ENCODE measurements at places on chromosomes 2 and 18. TPM values are rescaled to one million over a fixed set of nuclear protein-coding genes. Genes with fewer than 3 reads are reported as not detected.

The COL5A2 gene
- total RNA-seq = 0.24 TPM

DNA sequence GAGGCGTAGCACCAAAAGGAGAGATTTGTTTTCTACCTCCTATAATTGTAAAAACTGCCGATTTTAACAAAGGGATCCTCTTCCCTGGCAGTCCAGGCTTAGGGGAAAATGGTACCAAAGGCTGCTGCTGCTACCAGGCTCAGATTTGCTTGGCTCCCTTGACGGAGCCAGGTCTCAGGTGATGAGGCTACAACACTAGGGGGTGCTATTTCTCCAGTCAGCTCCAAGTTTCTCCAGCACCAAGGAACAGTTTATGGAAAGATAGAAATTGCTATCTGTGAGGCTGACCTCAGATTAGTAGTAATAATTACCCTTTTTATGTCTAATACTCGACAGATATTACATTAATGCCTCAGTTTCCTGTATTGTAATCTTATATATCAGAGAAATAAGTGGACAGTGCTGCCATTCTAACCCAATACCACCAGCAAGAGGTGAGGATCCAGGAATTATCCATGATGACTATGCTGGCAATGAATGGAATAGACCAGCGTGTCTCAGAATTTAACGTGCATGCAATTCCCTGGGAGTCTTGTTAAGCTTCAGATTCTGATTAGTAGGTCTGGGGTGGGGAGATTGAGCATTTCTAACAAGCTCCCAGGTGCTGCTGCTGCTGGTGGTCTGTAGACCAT lies 111.3 kb downstream of the ESCO1 start:
- DNase-seq = no peak
- H3K27ac ChIP-seq = no peak overlapping the region
- H3K27me3 ChIP-seq = peaks cover 9% of the 10 kb centered on the region
- no peak overlapping the region for H3K4me3 ChIP-seq

- H3K4me1 ChIP-seq = no peaks in the 10 kb centered on the region
- H3K4me3 ChIP-seq = no peak overlapping the region
- DNase-seq = no peak
- H3K36me3 ChIP-seq = no peaks in the 10 kb centered on the region
- H3K27ac ChIP-seq = no peak overlapping the region
Measured at GRCh38 chr18:62438018-62438329, 84.9 kb upstream of the ZCCHC2 start.

DNA sequence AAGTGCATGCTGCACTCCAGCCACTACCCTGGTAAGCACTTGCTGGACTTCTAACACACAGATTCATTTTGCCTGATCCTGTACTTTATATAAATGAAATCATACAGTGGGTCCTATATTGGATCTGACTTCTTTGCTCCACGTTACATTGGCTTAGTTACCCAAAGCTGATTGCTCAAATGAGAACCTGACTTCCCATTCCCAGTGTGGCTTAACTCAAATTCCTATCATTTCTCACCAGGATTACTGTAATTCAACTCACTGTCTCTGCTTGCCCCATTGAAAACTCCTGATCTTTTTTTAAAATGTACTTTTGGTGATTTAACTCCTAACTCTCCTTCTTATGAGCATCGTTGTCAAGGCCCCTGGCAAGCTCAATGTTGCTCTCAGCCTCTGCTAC lies 1.4 kb downstream of the RSAD2 start:
- H3K36me3 ChIP-seq = no peaks in the 10 kb centered on the region
- peaks cover 4% of the 10 kb centered on the region for H3K27me3 ChIP-seq

The SH3BP4 gene
- 1.1 TPM for total RNA-seq

DNA sequence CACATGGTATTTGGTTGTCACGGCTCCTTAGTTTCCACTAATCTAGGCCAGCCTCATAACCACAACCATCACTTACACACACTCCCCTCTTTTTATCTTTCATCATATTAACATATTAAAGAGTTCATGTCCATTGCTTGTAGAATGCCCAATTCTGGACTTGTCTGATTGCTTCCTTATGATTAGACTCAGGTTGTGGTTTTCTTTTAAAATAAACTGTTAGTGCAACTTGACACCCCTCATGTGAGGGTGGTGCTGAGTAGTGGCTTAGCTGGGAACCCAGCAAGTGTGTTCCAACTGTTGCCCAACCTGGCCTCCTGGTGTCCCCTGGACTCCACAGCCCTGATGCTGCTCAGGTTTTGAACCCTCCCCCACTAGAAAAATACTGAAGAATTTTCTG lies 20.1 kb upstream of the CD207 start:
- H3K36me3 ChIP-seq = no peaks in the 10 kb centered on the region
- DNase-seq = no peak
- H3K4me1 ChIP-seq = no peaks in the 10 kb centered on the region
- H3K27me3 ChIP-seq = peaks cover 25% of the 10 kb centered on the region
- no peak overlapping the region for H3K4me3 ChIP-seq

GRCh38 chr2:41182961-41183360 lies 731.1 kb upstream of the SLC8A1 start:
- H3K4me1 ChIP-seq = no peaks in the 10 kb centered on the region
- no peaks in the 10 kb centered on the region for H3K27me3 ChIP-seq
- H3K27ac ChIP-seq = no peak overlapping the region
- H3K36me3 ChIP-seq = no peaks in the 10 kb centered on the region

The LCLAT1 gene
- total RNA-seq = 20.1 TPM

- H3K27me3 ChIP-seq = no peaks in the 10 kb centered on the region
- H3K36me3 ChIP-seq = peaks cover 12% of the 10 kb centered on the region
- H3K27ac ChIP-seq = peak overlapping the region; percentile 88
- peaks cover 59% of the 10 kb centered on the region for H3K4me1 ChIP-seq
Measured at GRCh38 chr2:55048508-55049042, 1.7 kb downstream of the RTN4 start.

- H3K27me3 ChIP-seq = no peaks in the 10 kb centered on the region
- H3K36me3 ChIP-seq = no peaks in the 10 kb centered on the region
- no peak overlapping the region for H3K27ac ChIP-seq
- peaks cover 53% of the 10 kb centered on the region for H3K4me1 ChIP-seq
- H3K4me3 ChIP-seq = peak overlapping the region; percentile 6
Measured at GRCh38 chr2:12014088-12014960, 267.9 kb downstream of the LPIN1 start.

The MOGAT1 gene
- total RNA-seq = not detected

GRCh38 chr18:36786686-36787085 lies 42.1 kb downstream of the TPGS2 start:
- H3K4me3 ChIP-seq = no peak overlapping the region
- H3K27ac ChIP-seq = no peak overlapping the region
- DNase-seq = no peak
- H3K4me1 ChIP-seq = no peaks in the 10 kb centered on the region

The GDF7 gene
- 5.9 TPM for total RNA-seq

GRCh38 chr2:9952856-9953503 lies 1.5 kb downstream of the GRHL1 start:
- H3K27ac ChIP-seq = no peak overlapping the region
- no peak for DNase-seq
- H3K4me3 ChIP-seq = peak overlapping the region; percentile 74
- no peaks in the 10 kb centered on the region for H3K36me3 ChIP-seq

The C18orf54 gene
- 1.9 TPM for total RNA-seq

GRCh38 chr2:63984606-63985359 lies 34.4 kb downstream of the VPS54 start:
- H3K36me3 ChIP-seq = peaks cover 26% of the 10 kb centered on the region
- DNase-seq = no peak
- no peaks in the 10 kb centered on the region for H3K4me1 ChIP-seq

DNA sequence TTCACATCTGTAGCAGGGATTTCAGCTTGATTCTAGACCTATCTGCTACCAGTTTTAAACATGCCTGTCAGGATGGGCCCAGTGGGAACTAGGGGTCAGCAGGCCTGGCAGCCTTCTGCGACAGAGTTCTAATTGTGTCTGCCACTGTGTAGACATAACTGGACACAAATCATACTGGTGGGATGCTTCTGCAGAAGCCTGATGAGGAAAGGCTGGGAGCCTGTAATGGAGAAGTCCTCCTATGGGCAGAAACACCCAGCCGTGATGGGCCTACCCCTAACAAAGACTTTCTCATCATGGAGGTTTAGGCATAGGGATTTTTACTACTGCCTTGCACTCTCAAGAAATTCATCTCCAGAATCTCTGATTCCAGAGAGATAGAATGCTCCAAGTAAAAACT lies 166.9 kb downstream of the PDE11A start:
- H3K4me1 ChIP-seq = no peaks in the 10 kb centered on the region
- H3K27ac ChIP-seq = no peak overlapping the region
- H3K27me3 ChIP-seq = peaks cover 7% of the 10 kb centered on the region
- H3K36me3 ChIP-seq = no peaks in the 10 kb centered on the region
- H3K4me3 ChIP-seq = no peak overlapping the region
- DNase-seq = no peak

The FAM110C gene
- total RNA-seq = 0.18 TPM

- H3K4me3 ChIP-seq = no peak overlapping the region
- DNase-seq = no peak
- H3K4me1 ChIP-seq = no peaks in the 10 kb centered on the region
- no peaks in the 10 kb centered on the region for H3K36me3 ChIP-seq
- peaks cover 8% of the 10 kb centered on the region for H3K27me3 ChIP-seq
- no peak overlapping the region for H3K27ac ChIP-seq
Measured at GRCh38 chr2:238973038-238973739, 125.3 kb downstream of the TWIST2 start.

DNA sequence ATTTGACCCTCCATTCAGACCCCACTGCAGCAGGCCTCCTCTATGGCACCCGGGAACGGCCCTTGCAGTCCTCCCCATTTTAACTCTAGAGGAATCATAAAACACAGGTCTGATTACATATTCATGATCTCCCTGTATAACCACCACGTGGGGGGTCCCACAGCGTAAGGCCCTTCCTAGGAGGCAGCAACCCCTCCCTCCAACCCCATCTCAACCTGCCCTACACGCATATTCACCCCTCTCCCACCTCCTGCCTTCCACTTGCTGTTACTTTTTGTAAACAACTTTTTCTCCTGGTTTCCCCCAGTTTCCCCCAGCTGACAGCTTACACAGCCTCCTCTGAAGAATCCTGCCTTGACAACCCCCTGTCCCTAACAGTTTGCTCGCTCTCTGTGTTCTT lies 85.1 kb upstream of the FOXI3 start:
- H3K36me3 ChIP-seq = no peaks in the 10 kb centered on the region
- DNase-seq = no peak
- no peak overlapping the region for H3K27ac ChIP-seq
- H3K4me1 ChIP-seq = no peaks in the 10 kb centered on the region

- no peak overlapping the region for H3K27ac ChIP-seq
- no peak overlapping the region for H3K4me3 ChIP-seq
- H3K27me3 ChIP-seq = peaks cover 23% of the 10 kb centered on the region
- H3K36me3 ChIP-seq = no peaks in the 10 kb centered on the region
- DNase-seq = no peak
- H3K4me1 ChIP-seq = no peaks in the 10 kb centered on the region
Measured at GRCh38 chr18:37272841-37273240, 292.8 kb downstream of the CELF4 start.

The SLC9A4 gene
- 0.05 TPM for total RNA-seq

DNA sequence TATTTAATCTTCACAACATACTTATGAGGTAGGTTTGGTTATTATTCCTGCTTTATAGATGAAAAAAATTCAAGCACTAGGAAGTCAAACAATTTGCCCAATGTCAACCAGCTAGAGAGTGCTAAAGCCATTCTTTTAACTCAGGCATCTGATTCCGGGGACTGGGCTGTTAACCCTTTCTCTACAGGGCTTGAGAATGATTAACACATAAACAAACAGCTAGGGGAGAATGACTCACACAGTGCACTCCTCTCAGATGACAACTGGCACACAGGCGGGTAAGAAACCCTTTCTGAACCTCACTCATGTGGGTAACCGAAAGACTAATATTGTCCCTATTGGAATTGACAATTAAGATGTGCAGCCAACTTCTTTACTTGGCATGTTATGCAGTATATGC lies 86.3 kb upstream of the FSHR start:
- H3K27ac ChIP-seq = no peak overlapping the region
- no peaks in the 10 kb centered on the region for H3K27me3 ChIP-seq
- H3K4me1 ChIP-seq = no peaks in the 10 kb centered on the region
- DNase-seq = no peak
- H3K36me3 ChIP-seq = no peaks in the 10 kb centered on the region

- no peak overlapping the region for H3K27ac ChIP-seq
- DNase-seq = no peak
- H3K27me3 ChIP-seq = no peaks in the 10 kb centered on the region
- no peaks in the 10 kb centered on the region for H3K36me3 ChIP-seq
Measured at GRCh38 chr2:226300196-226300886, 499.3 kb downstream of the IRS1 start.

DNA sequence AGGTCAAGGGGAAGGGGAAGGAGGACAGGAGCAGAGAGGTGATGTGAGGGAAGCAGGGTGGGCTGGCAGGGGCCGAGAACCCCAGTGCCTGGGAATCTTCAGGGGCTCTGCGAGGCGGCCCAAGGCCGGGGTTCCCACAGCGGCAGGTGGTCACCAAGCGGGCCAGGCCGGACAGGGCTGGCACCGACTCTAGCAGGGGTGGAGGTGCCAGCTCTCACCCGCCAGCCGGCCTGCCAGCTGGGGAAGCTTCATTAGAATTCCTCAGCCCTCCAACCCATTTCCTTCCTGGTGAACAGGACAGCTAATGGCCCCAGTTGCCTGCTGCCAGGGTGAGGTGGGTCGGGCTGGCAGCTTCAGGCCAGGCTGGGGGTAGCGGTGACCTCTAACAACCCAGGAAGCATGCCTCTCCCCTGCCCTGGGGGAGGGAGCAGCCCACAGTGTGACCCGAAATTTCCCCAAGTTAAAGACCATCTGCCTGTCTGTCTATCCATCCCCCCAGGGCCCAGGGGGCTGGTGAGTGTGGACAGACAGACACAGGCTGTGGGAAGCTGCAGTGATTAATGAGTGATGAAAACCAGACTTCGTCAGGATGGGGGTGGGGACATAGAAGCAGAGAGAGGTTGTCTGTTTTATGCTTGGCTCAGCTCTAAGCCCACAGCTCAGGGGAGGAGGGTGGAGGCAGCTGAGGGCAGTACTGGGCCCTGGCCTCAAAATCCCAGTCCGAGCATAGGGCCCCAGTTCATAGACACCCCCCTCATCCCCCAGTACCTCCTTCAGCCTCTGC lies 144.1 kb downstream of the ZFP36L2 start:
- no peak overlapping the region for H3K4me3 ChIP-seq
- H3K36me3 ChIP-seq = no peaks in the 10 kb centered on the region
- no peak for DNase-seq
- no peak overlapping the region for H3K27ac ChIP-seq
- no peaks in the 10 kb centered on the region for H3K27me3 ChIP-seq
- no peaks in the 10 kb centered on the region for H3K4me1 ChIP-seq

DNA sequence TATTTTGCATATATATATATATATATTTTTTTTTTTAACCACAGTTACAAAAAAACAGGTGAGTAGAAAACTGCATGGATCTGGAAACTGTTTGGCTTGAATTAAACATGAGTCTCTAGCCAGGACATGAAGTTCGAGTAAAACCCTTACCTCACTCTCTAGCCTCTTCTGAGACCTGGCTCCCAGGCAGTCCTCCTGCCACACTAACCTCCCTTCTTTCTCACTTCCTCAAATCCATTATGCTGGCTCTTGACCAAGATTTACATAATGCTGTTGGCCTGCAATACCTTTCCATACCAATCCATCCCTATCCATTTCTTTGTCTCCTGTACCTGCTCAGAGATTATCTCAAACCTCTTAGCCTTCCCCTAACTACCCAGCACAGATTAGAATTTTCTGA lies 34.0 kb downstream of the PIGN start:
- no peak for DNase-seq
- H3K4me3 ChIP-seq = no peak overlapping the region
- H3K36me3 ChIP-seq = peaks cover 32% of the 10 kb centered on the region
- no peaks in the 10 kb centered on the region for H3K27me3 ChIP-seq
- no peak overlapping the region for H3K27ac ChIP-seq
- no peaks in the 10 kb centered on the region for H3K4me1 ChIP-seq

Measured in activated B cell treated with CpG ODN at 0.5 μM for 24 hours (primary cell).